Stimulated activated CD8-positive, alpha-beta memory T cell treated with anti-CD3 and anti-CD28 coated beads, Interleukin-7, amount 100 ng/mL, for 1 hour (primary cell): ENCODE measurements at places on chromosomes 4 and X.

- DNase-seq = no peak
These were observed at the start of gene PRDM5 for GRCh38 chr4:120922381-120923206. TSS of gene PRDM5 (minus strand) at chr4:120922726. CDS start at chr4:120922608, 118 bp downstream.

- no peak for DNase-seq
These were observed 51.9 kb upstream of the DCTD start for GRCh38 chr4:182968917-182969650.

DNA sequence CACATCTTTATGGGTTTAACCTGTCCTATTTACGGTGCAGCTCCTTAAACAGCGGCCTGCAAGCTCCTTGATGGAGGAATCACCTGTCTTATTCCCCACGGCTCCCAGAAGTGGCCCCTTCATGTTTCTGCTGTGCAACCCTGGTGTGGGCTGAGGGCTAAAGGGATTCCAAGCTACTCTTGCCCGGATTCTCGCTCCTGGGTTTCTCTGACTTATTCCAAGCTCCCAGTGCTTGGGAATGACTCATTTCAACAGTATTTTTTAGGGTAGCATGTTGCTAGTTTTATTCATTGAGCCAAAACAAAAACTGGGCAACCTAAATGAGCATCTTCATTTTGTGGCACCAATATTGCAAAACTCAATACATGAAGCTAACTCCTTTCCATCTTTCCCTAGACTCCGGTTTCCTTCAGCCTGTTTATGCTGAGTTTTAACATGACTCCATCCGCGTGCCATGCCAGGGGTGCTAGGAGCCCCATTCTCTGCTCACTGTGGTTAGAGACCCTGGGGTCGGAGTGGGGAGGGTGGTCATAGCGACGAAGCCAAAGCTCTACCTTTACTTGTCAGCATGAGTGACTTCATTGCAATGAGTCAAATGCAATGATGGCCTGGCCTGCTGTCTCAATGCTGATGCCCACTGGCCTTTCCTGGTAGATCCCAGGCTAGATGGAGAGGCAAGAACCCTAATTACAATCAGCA is 349.7 kb downstream of the NR3C2 start:
- DNase-seq = no peak

GRCh38 chrX:107686792-107687191 is 58.5 kb downstream of the PRPS1 start:
- DNase-seq = no peak

- DNase-seq = no peak
These were observed 37.8 kb downstream of the ABCB7 start for GRCh38 chrX:75118296-75118695.

GRCh38 chr4:147328756-147329446 is 152.0 kb upstream of the EDNRA start:
- DNase-seq = no peak

- no peak for DNase-seq
These were observed 321.3 kb downstream of the PTTG2 start for GRCh38 chr4:38281371-38282071.

GRCh38 chr4:73508651-73509050 is 27.1 kb downstream of the AFM start:
- DNase-seq = no peak

GRCh38 chr4:7807351-7807921 is 132.2 kb downstream of the AFAP1 start:
- no peak for DNase-seq

DNA sequence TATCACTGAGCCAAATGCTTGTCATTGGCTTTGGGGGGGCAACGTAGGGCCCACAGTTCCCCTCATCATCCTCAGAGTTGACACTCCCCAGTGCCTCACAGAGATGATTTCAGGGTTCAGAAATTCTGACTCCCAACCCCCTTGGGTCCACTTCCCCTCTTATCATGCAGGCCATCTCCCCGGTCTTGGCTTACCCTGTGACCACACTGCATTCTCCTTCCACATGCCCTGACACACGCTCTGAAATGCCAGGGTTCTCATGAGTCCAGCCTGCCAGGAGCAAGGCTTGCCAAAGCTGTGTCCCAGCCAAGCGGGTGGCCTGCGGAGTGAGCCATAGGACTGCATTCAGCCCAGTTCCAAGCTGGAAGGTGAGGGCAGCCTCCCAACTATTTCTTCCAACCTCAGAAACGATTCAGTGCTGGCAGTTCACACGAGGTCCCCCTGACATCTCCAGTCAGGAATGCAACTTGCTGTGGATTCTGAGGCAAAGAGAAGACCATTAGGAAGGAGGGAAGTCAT is 101.2 kb downstream of the SMIM20 start:
- DNase-seq = no peak

DNA sequence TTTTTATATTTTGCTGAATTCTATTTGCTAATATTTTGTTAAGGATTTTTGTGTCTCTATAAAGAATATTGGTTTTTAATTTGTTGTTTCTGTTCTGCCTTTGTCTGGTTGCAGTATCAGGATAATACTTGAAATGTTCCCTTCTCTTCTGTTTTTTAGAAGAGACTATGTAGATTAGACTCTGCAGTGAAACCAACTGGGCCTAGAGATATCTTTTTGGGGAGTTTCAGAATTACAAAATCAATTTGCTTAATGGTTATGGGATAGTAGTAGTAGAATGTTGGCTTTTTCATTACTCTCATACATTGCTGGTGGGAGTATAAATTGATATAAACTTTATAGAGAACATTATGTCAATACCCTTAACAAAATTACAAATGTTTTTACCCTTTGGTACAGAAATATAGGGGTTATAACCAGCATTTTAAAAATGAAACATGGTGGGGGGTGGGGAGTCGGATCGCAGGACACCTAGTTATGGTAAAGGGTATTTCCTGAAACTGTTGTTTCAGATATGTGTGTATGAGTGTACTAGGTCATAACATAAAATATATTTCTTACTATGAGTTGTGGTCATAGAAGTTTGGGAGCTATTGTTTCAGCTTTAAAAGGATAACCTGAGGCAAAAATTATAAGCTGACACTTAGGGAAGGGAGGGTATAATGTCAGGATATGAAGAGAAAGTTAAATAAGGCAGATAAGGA is 29.0 kb downstream of the CLOCK start:
- no peak for DNase-seq

- no peak for DNase-seq
These were observed 29.7 kb downstream of the PPP1R2C start for GRCh38 chrX:42748067-42748850.

DNA sequence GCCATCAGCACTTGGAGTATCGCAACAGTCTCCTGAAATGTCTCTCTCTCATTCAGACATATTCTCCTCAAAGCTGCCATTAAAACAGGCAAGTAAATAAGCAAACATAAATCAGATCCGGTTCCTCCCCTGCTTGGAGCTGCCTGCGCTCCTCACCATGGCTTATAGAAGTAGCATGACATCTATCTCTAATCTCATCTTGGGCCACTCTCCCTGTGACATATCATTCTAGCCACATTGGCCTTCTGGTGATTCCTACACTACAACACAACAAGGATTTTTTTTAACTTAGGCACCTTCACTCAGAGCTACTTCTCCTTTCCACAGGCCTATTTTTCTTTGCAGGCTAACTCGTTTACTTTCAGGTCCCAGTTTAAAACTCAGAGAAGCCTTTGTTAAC is 387.9 kb downstream of the ARHGAP24 start:
- DNase-seq = no peak

- no peak for DNase-seq
These were observed 109.9 kb upstream of the SORBS2 start for GRCh38 chr4:185921583-185922555.

- DNase-seq = no peak
These were observed 9.7 kb downstream of the TSPAN7 start for GRCh38 chrX:38571058-38571457.

DNA sequence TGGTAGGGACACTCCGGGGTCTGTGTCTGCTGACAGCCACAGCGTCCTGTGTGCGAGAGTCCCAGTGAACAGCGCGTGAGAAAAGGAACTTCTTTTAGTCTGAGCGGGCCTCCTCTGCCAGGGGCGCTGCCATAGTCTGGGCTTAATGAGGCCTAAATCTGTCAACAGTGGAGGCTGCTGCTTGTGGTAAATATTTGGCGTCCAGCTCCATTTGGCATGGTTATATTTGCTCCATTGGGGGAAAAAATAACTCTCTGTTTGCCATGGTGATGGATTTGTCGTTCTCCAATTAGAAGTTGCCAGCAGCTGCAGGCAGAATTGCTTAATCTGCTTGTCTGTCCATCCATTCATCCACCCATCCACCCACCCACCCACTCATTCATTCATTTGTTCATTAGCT is 71.4 kb upstream of the PSAPL1 start:
- no peak for DNase-seq

- DNase-seq = no peak
These were observed 42.5 kb downstream of the DTHD1 start for GRCh38 chr4:36323816-36324419.

DNA sequence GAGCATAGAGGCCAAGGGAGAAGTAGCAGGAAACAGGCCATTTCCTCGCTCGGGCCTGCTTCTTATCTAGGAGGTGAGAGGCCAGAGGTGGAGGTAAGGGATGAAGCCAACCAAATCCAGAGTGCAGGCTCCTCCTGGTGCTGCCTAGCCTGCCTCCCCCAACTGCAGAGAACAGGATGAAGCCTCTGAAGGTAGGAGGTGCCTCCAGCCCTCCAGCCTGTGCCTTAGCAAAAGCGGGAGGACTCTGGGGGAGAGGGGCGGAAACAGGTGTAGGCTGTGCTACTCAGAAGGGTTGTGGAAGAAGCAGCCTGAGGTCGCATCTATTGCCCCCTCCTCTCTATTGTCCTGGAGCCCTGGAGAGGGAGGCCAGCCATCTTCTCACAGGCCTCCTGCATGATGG is 2.9 kb upstream of the MTM1 start:
- no peak for DNase-seq

GRCh38 chr4:156419080-156419685 is 465.5 kb upstream of the CTSO start:
- no peak for DNase-seq

DNA sequence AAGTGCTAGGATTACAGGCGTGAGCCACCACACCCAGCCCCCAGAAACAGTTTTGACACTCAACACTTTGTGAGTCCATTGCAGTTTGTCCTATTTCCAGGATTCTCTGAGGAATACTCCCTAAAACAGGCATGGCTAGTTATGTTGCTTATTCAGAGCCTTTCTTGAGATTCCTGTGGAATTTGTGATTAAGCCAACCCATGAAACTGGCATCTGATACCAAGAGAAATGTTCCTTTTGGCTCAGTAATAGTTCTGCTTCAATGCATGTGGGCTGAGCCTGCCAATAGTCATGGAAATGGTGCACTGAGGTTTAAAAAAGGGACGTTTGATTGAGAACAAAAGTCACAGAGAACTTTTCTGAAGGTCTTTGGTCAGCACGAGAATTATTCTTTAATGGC is 241.7 kb downstream of the PPP1R2C start:
- no peak for DNase-seq

DNA sequence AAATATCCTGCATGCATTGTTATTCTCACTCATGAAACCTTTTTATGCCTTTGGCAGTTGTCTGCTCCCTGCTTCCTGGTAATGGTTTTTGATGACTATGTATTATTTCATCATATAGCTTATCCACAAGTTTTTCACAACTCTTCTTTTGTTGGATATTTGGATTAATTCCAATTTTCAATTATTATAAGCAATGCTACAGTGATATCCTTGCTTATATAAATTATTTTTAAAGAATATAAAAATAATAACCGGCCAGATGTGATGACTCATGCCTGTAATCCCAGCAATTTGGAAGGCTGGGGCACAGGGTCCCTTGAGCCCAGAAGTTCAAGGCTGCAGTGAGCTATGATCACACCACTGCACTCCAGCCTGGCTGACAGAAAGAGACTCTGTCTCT is 47.0 kb downstream of the ASIC5 start:
- no peak for DNase-seq

- DNase-seq = no peak
These were observed 226.0 kb upstream of the FTHL17 start for GRCh38 chrX:31297881-31298280.

- DNase-seq = no peak
These were observed 59.0 kb upstream of the C1QTNF7 start for GRCh38 chr4:15368856-15369255.

DNA sequence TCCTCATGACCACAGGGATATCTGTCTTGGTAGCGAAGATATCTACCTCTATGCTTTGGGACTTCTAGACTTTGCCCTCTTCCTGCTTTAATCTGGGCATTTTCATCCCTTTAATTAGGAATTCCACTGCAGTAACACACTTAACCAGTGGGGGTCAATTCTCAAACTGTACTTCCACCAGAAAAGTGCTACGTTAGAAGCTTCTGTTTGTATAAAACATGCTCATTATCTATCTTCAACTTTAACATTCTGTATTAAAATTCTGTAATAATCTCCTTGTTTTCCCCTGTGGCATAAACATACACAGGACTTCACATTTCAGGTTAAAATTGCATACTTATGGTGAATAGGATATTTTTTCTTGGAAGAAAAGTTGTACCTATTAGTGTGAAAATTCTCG is 105.6 kb downstream of the AMMECR1 start:
- DNase-seq = no peak

GRCh38 chrX:154371789-154372300 is 2.6 kb downstream of the FLNA start:
- DNase-seq = no peak

DNA sequence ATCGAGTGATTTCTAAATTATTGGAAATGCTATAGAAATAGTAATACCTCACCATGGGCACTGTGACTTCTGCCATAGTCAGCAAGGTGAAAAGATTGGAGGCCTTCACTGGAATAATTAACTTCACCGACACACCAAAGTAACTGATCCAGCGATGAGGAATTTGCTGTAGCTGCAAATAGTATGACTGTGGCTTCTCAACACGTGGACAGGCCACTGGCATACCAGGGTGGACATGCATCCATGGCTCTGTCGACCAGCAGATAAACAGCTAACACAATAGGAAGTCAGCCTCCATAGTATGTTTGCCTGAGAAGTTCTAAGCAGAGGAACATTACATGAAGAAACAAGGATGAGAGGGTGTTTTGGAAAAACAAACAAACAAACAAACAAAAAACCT is 10.9 kb upstream of the FAT4 start:
- no peak for DNase-seq
